ENCODE measurements at places on chromosomes 3 and 15. TPM values are rescaled to one million over a fixed set of nuclear protein-coding genes. Genes with fewer than 3 reads are reported as not detected.

GRCh38 chr15:38758043-38758442 lies 193.4 kb upstream of the RASGRP1 start:
- DNase-seq: peak; percentile 79

- no peak for DNase-seq
Measured at GRCh38 chr15:81117581-81117980, 16.5 kb upstream of the CFAP161 start.

GRCh38 chr3:90062016-90062415 lies 954.6 kb downstream of the EPHA3 start:
- no peak for DNase-seq

GRCh38 chr3:154177406-154177805 lies 56.2 kb downstream of the ARHGEF26 start:
- no peak for DNase-seq

DNA sequence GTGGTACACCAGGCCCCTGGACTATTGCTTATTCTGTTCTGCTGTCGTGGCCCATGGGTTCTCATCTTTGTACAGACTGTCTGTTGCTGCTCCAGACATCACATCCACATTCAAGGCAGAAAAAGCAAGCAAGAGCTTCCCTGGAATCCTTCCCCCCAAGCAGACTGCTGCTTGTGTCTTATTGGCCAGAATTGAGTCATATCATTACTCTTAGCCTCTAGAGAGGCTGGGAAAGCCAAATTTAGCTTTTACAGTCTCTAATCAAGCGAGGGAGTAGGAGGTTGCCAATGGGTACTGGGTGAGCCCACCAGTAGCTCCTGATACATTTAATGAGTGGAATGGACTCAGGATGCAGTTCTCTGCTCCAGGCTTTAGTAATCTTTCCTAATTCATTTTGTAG lies 39.4 kb downstream of the RAB6B start:
- DNase-seq: peak; percentile 10

DNA sequence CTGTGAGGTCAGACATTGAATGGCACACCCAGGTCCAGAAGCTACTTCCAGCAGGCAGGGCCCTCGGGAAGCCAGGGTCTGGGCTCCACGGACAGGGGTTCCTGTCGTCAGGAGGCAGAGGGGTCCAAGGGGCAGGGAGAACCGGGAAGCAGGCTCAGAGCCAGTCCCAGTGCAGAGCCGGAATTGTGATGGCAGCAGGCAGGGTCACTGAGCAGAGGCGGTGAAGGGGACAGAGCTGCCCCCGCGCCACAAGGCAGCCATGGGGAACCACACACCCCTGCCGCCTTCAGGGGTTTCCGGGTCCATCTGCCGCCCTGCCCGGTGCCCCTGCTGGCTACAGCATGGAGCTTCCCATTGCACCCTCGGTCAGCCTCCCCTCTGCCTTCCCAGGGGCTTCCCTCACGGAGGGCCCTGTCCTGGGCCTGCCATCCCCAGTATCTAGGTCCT lies 136.9 kb downstream of the NSMCE3 start:
- no peak for DNase-seq

DNA sequence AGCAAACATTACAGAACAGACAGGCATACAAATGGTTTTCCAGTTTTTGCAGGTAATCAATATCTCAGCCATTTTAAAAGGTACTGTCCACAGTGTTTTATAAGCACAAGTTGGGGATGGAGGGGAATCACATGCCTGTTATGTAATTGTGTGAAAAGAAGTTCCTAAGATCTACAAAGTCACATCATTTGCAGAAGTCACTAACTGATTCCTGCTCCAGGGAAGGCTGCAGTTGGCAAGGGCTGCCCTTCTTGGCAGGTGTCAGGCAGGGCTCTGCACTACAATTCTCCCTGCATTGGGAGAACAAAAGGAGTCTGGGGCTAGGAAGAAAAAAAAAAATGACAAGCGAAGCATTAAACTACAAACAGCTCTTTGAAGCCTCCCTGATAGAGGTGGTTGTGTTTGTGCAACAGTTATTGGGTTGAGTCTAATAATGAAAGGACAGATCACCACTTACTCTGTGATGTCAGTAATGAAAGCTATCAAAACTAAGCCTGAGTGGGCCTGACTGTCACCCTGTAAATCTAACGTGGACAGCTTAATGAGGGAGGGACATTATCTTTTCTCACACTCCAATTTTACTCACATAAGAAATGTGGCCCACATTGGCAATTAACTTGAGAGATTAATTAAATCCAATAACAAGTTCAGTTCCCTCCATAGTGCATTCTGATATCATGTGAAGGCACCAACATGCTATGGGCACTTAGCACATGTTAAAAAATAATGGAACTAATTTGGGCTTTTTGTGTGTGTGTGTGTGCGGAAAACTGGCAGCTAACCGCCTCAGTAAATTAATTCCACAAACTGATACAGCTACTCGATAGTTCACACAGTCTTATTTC lies 242.9 kb downstream of the FHIT start:
- DNase-seq: no peak

DNA sequence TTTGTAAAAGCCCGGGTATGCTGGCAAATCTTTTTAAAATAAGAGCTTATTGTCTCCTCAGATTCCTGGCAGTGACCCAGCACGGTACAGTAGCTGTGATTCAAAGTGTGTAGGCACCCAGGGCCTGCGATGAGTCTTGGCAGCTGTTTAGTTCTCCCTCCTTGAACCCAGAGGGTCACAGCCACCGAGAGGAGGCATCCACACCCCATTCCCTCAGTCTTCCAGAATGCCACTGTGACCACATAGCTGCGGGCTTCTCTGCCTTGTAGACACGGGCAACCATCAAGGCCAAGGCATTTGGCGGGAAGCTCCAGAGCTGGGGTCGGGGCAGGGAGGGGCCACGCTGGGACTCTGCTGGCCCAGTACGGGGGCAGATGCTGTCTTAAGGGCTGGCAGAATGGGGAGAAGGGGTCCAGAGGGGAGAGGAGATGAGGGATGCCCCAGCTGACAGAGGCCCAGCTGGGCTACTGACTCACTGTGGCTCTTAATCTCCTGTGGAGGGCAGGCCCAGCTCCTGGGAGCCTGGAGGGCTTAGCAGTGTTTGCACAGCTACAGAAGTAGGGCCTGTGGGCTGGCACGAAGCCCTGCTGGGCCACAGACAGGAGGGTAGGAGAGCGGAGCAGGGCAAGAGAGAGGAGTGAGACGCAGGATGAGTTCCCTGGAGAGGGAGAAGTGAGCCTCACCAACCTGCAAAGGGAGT lies 68.8 kb upstream of the DLG1 start:
- DNase-seq: peak; percentile 39

DNA sequence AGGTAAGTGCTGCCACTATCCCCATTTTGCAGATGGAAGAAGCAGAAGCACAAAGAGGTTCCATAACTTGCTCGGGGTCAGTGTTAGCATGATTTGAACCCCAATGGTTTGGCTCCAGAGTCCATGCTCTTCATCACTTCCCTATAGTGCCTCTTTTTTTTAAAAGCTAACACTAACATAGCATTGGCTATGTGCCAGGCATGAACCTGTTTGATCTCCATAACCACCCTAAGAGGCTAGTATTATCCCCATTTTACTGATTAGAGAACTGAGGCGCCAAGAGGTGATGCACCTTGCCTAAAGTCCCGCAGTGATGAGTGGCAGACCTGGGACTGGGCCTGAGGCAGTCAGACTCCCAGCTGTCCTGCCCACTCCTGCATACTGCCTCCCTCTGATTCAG lies 7.3 kb downstream of the LINGO1 start:
- DNase-seq: no peak

GRCh38 chr3:37072892-37073291 lies 79.6 kb downstream of the MLH1 start:
- peak; percentile 65 for DNase-seq

DNA sequence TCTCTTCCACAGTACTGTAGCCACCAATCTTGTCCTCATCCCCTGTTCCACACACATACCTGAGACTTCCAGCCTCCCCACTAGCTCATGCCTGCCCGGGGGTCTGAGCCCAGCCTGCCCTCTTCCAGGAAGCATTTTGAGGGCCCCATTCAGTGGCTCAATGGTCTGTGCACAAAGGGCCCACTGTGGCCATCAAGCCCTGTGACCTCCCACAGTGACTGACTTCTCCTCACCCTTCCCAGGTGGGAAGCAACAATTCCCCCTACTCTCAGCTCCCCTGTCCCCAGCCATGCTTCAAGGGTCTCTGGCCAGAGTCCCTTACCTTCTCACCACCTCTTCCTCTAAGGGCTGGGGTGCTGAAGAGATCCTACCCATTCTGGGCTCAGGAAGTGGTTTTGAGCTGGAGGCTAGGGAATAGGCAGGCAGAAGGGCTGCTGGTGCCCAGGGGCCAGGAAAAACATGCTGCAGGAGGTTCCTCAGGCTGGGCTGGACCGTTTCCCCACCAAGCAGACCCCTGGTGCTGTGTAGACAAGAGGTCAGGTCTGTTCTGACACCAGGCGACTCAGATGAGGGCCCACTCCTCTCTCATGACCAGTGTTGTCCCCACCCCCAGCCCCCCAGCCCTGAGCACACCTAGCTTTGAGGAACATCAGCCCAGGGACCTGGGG lies 3.0 kb upstream of the KLF15 start:
- no peak for DNase-seq

DNA sequence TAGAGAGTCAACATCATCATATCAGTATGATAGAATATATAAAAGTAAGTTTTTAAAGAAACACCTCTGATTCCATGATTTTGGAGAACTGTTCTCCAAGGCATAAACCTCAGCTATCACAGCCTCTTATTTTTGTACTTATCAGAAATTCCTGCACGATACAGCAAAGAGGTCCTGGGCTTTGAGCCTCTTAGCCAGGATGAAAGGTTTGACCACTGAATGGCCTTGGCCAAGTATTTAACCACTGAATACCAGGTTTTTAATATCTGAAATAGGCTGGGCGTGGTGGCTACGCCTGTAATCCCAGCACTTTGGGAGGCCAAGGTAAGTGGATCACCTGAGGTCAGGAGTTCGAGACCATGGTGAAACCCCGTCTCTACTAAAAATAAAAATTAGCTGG lies 1.9 kb upstream of the FAM174B start:
- DNase-seq: no peak

DNA sequence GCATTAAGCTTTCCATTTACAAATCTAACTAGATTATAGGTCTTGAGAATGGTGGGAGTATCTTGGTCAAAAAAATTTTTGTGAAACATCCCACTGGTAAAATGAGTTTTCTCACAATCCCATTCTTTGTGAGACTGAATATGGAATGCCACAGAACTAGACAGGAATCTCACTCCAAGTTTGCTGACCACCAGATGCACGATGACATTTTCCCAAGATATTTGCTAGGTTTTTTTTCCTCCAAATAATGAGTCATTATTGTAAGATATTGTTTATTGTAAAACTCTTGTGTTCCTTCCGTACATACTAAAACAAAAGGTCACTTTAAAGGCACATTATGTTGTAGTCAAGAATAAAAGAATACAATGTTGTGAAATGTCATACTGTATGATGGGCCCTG lies 53.9 kb downstream of the COPS2 start:
- peak; percentile 11 for DNase-seq

DNA sequence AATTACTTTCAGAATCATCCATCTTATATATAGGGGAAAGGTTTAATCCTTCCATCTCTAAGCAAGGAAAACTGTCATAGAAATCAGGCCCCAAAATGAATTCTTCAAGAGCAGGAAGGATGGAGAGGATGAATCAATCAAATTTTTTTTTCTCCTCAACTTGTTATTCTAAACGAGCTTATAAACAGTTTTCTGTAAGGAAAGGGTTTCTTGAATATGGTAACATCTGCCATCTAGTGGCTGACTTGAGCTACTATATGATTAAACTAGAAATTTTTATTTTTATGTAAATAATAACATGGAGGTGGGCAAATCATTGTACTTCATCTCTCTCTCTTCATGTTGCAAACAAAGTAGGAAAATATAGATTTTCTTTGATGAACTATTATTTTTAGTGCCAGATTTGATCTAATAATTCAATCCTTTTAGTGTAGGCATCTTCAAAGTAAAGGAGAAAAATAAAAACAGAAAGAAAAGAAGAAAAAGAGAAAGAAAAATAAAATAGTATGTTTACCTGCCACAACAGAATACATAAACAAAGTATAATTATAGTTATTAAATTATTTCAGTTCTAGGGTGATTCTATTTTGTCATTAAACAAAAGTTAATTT lies 146.6 kb downstream of the SERPINI1 start:
- DNase-seq: peak; percentile 49

GRCh38 chr3:11476735-11477144 lies 167.0 kb downstream of the VGLL4 start:
- DNase-seq: no peak

DNA sequence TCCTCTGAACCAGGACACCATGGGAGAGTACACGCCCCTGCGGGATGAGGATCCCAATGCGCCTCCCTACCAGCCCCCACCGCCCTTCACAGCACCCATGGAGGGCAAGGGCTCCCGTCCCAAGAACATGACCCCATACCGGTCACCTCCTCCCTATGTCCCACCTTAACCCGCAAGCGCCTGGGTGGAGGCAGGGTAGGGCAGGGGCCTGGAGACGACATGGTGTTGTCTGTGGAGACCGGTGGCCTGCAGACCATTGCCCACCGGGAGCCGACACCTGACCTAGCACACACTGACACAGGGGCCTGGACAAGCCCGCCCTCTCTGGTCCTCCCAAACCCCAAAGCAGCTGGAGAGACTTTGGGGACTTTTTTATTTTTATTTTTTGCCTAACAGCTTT lies 21.2 kb upstream of the BSN start:
- no peak for DNase-seq

DNA sequence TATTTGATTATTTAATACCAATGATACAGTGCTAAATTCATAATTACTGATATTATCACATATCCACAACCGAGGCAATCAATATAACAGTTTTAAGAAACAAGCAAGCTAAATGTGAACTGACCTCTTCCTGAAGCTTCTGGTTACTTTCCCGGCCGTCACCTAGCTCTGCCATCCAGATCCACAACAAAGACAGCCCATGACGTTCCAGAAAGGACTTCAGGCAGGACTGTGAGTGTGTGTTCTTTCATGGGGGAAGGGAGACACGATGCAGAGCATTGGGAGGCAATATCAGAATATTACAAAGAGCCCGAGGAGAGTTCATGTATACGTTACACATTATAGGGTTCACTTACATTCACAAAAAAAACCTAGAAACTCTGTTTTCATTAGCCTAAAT lies 77.8 kb downstream of the SETD2 start:
- no peak for DNase-seq

Gene PAQR5
- total RNA-seq: 1.0 TPM

Gene MYRIP
- total RNA-seq: not detected

Gene CCR9
- not detected for total RNA-seq

Gene PIERCE2
- total RNA-seq: 1.1 TPM

Gene LXN
- 12.9 TPM for total RNA-seq

Gene PRRT3
- total RNA-seq: 7.8 TPM

Gene NANOGP8
- total RNA-seq: not detected

Gene SCAMP5
- 12.1 TPM for total RNA-seq

Gene IGDCC3
- not detected for total RNA-seq

Gene KNG1
- not detected for total RNA-seq

Gene POC1A
- total RNA-seq: 21.5 TPM

Gene PLA2G4B
- 2.2 TPM for total RNA-seq

Gene FEZF2
- total RNA-seq: not detected
